Thyroid gland (tissue), 4 donors: ENCODE measurements at places on chromosomes 7 and 10. TPM values are rescaled to one million over a fixed set of nuclear protein-coding genes. Genes with fewer than 3 reads are reported as not detected.

Gene ACTL6B
- 0.93 TPM for total RNA-seq

GRCh38 chr7:34991938-34992840, 45.1 kb downstream of the DPY19L1 start:
- H3K27ac ChIP-seq: no peak overlapping the region
- no peak overlapping the region for H3K4me3 ChIP-seq
- H3K4me1 ChIP-seq: no peaks in the 10 kb centered on the region
- no peaks in the 10 kb centered on the region for H3K36me3 ChIP-seq

Gene GPR85
- total RNA-seq: 0.67 TPM

DNA sequence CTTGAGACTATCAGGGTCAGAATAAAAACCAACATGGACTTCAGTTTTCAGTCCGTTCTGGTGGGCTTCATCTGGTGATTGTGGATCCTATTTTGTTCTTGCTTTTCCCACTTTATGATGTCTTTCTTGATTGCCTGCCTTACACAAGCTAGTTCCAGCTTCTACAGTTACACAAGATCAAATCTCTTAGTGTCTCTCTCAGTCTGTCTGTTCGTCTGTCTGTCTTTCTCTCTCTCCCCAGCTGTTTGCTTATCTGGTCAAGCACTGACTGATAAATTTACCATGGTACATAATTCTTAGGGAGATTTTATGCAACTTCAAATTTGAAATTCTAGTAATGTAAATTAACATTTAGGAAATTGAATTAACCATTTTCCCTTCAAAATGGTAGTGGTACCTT, 35.8 kb downstream of the TAX1BP1 start:
- no peaks in the 10 kb centered on the region for H3K36me3 ChIP-seq
- no peak overlapping the region for H3K4me3 ChIP-seq
- no peak for DNase-seq
- no peak overlapping the region for H3K27ac ChIP-seq

Gene CALHM1
- total RNA-seq: not detected

Gene SLC26A4
- total RNA-seq: 223 TPM

Gene CPVL
- total RNA-seq: 79.8 TPM
